Right cardiac atrium (tissue), 5 donors: ENCODE measurements at places on chromosomes 16 and 17. TPM values are rescaled to one million over a fixed set of nuclear protein-coding genes. Genes with fewer than 3 reads are reported as not detected.

DNA sequence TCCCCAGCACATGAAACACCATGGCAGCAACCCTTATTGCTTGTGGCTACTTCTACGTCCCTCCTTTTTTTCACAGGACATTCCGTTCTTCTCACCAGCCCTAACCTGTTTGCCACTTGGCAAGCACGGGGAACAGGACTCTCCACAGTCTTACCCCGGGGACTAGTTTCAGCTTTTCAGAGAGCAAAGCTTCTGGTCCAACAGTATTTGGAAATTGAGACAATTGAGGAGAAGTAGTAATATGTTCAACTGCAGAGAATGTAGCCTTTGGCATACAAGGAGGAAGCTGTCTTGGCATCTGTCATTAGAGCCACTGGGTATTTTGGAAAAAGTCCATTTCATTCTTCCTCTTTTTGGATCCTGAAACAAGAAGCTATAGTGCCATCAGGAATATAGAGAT is 65.7 kb downstream of the MAP2K6 start:
- DNase-seq, result peak; percentile 32

DNA sequence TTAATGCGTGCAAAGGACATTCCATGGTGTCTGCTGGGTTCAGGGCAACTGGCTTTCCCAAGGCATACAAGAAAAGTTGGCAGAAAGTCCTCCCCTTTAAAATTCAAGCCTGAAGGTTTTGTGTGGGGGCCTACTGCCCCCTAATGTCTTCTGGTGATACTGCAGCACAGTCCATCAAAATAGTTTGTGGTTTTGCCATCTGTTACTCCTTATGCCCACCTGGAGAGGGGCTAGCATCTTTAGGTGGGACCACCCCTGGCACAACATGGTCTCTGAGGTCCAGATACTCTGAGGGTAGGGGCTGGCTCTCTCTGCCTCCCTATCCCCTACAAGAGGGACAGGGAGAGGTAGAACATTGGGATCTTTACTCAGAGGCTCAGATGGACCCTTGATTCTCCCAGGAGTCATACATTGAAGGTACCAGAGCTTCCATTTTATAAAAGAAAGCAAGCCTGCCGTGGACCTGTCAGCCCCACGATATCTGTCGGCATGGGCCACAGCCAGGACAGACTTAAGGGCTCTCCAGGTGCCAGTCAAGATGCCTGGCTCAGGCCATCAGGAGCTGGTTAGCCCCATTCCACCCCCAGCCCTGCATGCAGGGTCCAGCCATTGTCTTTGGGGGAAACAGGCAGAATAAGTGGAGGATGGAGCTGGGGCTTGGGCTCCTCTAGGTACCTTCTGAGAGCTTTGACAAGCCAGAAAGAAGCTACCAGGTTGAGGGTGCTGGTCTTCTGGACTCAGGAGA is 6.3 kb downstream of the ESRP2 start:
- DNase-seq, result no peak

Gene HOXB4
- total RNA-seq, result 0.38 TPM

DNA sequence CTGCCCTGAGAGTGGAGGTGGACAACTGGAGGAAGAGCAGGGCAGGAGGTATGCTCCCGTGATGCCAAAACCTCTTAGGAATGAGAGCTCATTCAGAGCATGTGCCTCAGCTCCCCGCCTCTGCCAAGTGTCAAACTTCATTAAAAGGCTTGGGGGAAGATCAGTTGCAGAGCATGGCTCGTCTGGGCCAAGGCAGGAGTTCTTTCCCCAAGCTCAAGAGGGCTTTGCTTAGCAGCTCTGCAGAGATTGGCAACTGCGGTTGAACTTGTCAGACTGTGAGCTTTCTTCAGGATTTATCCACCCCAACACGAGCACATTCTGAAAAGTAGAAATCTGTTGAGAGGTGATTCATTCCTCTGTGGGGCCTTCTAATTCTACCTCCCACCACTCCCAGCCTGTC is 248.1 kb downstream of the HS3ST3A1 start:
- no peak for DNase-seq

Gene OR2C1
- total RNA-seq, result not detected

Gene NDUFAF8
- 54.4 TPM for total RNA-seq

DNA sequence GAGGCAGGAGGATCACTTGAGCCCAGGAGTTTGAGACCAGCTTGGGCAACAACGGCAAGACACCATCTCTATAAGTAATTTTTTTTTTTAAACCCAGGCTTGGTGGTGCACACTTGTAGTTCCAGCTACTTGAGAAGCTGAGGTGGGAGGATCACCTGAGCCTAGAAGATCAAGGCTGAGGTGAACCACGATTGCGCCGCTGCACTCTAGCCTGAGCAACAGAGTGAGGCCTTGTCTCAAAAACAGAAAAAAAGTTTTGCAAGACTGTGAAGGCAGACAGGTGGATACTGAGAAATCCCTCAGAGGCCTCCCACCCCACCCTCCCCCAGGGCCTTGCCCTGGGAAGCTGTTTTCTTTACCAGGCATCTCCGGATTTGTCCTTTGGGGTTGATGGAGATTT is 125.4 kb downstream of the MGAT5B start:
- DNase-seq, result no peak

DNA sequence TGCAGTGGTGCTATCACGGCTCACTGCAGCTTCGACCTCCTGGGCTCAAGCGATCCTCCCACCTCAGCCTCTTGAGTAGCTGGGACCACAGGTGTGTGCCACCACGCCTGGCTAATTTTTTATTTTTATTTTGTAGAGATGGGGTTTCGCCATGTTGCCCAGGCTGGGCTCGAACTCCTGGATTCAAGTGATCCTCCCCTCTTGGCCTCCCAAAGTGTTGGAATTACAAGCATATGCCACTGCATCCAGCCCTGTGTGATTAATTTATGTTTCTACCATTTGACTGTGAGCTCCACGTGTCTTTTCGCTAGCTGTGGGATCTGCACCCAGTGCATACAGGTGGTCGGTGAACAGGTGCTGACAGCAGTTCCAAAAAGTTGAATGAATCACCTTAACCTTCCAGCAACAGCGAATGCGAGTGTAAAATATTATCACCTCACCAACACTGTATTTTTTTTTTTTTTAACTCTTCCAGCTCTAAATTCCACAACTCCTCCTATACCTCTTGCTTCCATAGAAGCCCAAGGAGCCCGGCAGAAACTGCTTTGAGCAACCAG is 484 bp upstream of the NUDT7 start:
- no peak for DNase-seq

DNA sequence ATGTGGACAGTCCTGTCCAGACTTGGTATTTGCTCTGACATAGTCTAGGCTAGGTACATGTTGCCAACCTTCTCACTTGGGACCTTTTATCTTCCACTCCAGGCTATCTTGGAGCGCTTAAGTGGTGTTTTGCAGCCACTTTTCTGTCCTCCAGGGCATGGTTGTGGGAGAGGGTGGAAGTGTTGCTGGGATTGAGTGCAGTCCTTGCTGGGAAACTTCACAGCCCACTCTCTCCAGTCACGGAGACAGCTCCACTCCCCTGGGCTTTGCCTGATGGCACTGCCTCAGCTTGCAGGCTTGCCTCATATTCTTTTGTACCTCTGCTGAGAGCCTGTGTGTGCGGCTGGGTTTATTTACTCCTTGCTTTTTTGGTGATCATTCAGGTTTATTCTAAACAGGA is 17.4 kb downstream of the RPA1 start:
- peak; percentile 87 for DNase-seq

Gene FDXR
- total RNA-seq, result 8.2 TPM

Gene ICAM2
- 25.2 TPM for total RNA-seq

GRCh38 chr16:88383401-88384221 is 852 bp downstream of the ZNF469 start:
- DNase-seq, result peak; percentile 76

GRCh38 chr17:78340183-78340955 is 19.5 kb downstream of the SOCS3 start:
- no peak for DNase-seq

GRCh38 chr17:49646391-49647255 is 31.3 kb downstream of the SPOP start:
- DNase-seq, result peak; percentile 26

- no peak for DNase-seq
Measured at GRCh38 chr17:61463316-61464129, 11.3 kb downstream of the TBX4 start.

DNA sequence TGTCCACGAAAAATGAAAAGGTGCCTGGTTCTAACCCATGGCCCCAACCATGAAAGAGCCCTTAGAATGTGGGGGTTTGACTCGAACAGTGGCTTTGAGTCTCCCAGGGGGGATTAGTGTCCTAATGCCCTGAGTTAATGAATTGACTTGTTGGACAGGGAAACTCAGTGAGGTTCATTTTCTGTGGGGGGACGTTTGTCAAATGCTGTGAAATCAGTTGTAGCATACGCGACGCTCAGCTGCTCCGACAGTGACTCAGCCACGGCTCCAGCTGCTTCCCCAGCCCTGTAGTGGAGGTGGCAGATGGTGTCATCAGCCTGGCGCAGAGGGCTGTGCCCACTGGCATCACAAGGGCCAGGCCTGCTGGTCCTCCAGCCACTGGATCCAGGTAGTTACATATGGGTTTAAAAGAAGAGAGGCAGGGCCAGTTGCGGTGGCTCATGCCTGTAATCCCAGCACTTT is 3.9 kb upstream of the TMEM235 start:
- no peak for DNase-seq

- DNase-seq, result no peak
Measured at GRCh38 chr17:8794636-8795035, 4.5 kb downstream of the MFSD6L start.

GRCh38 chr17:72380737-72381136 is 259.9 kb downstream of the SOX9 start:
- DNase-seq, result no peak

DNA sequence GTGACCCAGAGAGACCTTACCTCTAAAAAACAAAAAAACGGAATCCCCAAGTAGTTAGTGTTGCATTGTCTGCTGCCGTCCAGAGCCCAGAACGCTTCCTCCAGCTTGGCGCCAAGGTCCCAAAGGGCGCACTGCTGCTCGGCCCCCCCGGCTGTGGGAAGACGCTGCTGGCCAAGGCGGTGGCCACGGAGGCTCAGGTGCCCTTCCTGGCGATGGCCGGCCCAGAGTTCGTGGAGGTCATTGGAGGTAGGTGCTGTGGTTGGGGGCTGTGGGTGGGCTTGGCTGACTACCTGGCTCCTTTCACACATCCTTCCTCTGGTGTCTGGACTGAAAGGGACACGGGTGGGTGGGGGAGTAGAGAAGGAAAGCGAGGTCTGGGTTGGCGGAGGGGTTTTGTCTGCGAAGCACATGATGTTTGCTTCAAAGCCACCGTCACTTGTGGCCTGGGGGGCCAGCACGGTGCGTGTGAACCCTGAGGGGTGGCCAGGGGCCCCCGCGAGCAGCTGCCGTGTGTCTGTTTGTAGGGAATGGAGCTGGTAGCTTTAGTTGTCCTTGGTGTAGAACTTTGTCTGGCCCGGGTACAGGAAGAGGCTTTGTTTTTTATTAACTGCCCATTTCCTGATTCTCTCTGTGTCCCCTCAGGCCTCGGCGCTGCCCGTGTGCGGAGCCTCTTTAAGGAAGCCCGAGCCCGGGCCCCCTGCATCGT is 23.8 kb downstream of the SPG7 start:
- DNase-seq, result no peak

DNA sequence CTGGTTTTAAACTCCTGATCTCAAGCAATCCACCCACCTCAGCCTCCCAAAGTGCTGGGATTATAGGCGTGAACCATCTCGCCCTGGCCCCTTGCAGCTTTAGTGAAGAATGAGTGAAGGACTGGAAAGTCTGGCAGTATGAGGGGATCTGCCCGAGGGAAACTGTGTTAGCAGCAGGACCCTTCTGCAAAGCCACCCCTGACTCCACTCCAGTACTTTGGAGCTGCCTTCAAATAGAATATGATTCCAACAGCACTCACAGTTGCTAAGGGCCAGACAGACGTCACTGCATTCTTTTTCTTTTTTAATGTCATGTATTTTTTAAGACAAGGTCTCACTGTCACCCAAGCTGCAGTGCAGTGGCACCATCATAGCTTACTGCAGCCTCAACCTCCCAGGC is 52.3 kb downstream of the KPNA2 start:
- no peak for DNase-seq

GRCh38 chr16:84315422-84315821 is 20.7 kb downstream of the WFDC1 start:
- DNase-seq, result no peak

GRCh38 chr17:80722661-80723060 is 178.0 kb downstream of the RPTOR start:
- no peak for DNase-seq

DNA sequence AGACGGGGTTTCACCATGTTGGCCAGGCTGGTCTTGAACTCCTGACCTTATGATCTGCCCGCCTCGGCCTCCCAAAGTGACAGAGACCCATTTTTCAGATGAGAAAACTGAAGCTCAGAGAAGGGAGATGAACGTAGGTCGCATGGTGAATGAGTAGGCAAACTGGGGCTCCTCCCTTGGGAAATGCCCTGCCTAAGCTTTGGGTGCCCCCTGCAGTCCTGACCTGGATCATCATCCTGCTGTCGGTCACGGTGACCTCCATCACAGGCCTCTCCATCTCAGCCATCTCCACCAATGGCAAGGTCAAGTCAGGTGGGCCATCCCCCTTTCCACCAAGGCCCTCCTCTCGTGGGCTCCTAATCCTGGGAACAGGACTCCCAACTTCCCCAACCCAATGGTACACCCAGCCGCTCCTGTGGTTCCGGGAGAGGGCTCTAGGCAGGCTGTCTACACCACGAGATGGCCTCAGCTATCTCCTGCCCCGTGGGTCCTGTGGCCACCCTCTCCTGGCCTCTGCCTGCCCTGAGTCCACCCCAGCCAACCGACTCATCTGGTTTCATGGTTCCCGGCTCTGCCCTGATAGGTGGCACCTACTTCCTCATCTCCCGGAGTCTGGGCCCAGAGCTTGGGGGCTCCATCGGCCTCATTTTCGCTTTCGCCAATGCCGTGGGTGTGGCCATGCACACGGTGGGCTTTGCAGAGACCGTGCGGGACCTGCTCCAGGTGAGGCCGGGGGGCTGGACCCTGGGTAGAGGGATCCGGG is 4.7 kb downstream of the SLC12A3 start:
- no peak for DNase-seq

DNA sequence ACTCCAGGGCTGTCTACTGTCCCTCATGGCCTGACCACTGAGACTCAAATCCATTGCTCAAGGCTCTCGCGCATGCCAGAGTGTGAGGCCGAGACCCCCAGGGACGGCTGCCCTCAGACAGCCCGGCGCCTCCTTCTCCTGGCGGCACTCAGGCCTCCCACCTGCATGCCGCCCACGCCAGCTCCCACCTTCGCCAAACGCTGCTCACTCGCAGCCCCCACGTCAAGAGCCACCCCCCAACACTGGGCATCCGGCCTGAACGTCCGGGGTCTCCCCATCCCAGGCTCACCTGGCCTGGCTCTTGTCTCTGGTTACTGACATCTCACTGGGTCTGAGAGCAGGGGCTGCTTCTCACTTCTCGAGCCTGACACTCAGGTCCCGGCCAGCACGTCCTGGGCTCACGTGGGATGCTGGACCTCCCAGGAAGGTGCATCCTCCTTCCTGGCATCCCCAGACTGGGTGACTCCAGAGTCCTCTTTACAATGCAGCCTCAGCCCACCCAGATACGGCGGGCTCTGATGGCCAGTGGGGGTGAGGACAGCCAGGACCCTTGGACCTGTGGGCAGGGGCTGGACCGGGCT is 12.2 kb upstream of the CACNA1H start:
- no peak for DNase-seq

Gene SMPD3
- 0.17 TPM for total RNA-seq
